ENCODE measurements at places on chromosomes 16 and 17. TPM values are rescaled to one million over a fixed set of nuclear protein-coding genes. Genes with fewer than 3 reads are reported as not detected.

The SKAP1 gene
- total RNA-seq: 12.4 TPM

The CCL16 gene
- not detected for total RNA-seq

The HNF1B gene
- 3.6 TPM for total RNA-seq

The KRTAP2-1 gene
- total RNA-seq: not detected

The MRC2 gene
- total RNA-seq: 10.7 TPM

The TM4SF5 gene
- total RNA-seq: not detected

The NEK8 gene
- 7.0 TPM for total RNA-seq
